ENCODE measurements at places on chromosomes 16 and 17. TPM values are rescaled to one million over a fixed set of nuclear protein-coding genes. Genes with fewer than 3 reads are reported as not detected.
A peak's percentile ranks its signal among the peaks of the same experiment; 100 is the strongest.

Gene CD300H
- total RNA-seq = not detected

DNA sequence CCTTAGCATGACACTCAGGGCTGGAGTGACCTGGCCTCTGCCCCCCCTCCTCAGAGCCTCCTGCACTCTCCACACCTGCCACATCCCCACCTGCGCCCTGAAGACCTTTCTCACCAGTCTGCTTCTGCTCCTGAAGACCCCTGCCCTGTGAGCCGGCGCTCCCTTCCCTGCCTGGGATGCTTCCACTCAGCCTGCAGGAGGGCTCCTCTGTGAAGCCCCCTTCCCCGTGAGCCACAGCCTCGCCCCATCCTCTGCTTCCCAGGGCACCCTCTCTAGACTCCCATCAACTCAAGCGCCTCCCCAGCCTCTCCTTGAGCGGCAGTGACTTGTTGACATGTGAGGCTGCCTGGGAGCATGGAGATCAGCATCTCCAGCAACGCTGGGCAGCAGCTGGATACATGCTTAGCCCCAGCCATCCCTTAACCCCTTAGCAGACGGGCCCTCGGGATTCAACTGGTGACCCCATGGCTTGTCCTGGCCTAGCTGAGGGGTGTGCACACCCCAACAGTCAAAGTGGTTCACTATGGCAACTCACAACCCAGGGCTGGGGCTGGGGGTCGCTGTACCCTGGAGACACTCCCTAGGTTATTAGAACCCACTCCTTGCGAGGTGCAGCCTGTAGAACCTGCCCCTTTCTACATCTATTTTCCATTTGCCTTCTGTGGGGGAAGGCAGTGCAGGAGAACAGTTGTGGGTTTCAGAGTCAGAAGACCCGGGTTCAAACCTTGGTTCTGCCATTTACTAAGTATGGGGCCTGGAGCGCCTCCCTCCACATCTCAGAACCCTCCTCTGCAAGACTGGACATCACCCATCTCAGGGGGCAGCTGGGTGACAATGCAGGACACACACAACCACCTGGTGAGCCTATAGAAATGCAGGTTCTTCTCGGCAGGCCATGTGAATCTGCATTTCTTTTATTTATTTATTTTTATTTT lies 21.5 kb downstream of the TMEM235 start:
- no peak for DNase-seq

DNA sequence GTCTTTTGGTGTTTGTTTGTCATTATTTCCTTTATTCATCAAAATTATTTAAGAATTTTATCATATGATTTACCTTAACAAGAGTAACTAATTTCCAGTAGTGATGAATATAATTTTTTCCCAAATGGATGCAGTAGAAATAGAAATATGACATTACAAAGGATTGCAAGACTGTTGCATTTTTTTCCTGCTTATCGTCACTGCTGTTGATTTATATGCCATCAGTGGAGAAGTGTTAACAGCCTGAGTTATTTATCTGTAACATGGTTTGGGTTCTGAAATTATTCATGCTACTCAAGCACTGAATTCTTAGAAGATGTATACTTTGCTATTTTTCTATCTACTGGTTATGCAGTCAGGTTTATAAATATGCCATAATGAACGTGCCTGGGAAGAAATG lies 68.6 kb downstream of the TMEM100 start:
- DNase-seq = no peak

Gene DCAF7
- 48.8 TPM for total RNA-seq

- no peak for DNase-seq
These were observed 1.4 kb upstream of the CPPED1 start for GRCh38 chr16:12805066-12805465.

- DNase-seq = no peak
These were observed at the start of gene CD300E for GRCh38 chr17:74623693-74624093. Gene CD300E, minus strand, starts transcription at chr17:74623738. Its CDS starts 117 bp downstream, at chr17:74623621.

DNA sequence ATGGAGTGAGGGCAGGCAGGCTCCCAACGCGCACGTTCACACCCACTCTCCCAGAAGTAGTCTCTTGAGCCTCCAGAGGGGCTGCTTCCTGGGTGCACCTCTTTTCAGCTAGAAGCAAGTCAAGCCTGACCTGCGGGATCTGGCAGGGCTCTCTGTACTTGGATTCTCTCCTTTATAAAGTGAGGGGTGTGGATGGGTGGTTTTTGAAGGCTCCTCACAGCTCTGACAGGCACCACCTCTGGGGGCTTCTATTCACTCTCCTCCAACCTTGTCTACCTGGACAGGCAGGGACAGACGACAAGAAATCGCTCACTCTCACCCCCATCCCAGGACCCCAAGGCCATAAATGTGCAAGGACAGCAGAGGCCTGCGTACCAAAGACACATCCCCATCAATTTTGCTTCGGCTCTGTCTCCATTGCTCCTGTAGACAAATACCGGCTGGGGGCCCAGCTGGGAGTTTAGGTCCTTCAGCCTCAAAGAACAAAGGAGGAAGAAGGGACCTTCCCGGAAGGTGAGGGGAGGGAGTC lies 814 bp upstream of the DYNLL2 start:
- DNase-seq = peak; percentile 19

DNA sequence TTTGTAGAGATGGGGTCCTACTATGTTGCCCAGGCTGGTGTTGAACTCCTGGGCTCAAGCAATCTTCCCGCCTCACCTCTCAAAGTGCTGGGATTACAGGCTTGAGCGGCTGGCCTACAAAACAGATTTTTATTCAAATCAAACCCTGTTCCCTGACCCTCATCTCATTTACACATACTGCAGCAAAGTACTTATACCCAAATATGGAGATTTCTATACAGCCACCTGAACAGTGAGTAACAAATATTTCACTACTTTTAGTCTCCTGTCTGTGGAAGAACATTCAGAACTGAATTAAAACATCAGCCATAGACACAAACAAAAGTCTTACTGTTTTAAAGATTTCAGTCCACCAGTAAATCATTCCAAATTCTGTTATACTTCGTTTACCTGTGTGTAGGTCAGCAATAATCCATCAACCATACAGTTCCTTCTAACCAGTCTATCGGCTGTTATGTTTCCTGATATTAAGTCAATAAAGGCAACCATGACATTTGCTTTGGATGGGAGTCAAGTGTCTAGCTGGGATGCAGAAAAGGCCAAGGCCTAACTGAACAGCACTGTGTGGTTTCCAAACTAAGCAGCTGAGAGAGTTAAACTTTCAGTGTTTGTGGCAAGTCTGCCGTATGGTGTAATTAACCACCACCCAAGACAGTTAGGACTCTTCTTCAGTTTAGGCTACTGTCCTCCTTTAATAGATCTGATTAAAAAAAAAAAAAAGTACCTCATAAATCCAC lies 22.3 kb downstream of the ERN1 start:
- DNase-seq = peak; percentile 47

DNA sequence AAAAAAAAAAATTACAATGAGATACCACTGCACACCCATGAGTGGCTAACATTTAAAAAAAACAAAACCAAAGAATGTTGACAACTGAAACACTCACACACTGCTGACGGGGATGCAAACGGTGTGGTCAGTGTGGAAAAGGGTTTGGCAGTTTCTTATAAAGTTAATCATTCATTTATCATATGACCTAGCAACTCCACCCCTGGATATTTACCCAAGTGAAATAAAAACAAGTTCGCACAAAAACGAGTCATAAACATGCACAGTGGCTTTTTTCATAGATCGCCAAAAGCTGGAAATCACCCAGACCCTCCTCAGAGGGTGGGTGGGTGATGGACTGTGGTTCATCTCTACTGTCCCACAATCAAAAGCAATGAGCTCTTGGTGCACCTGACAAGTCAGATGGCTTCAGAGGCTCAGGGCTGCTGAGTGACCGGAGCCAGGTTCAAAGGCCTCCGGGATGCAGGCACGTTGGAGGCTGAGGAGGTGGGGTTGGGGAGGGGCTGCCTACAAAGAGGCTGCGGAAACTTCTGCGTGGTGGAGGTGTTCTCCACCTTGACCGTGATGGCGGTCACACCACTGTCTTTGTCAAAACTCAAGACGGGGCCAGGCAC lies 14.2 kb downstream of the RAB40B start:
- DNase-seq = no peak

Gene CNGB1
- total RNA-seq = not detected

Gene SGCA
- total RNA-seq = 0.44 TPM

Gene SLC9A5
- total RNA-seq = 1.1 TPM

Gene CD79B
- not detected for total RNA-seq

- DNase-seq = no peak
These were observed 4.0 kb upstream of the HSBP1 start for GRCh38 chr16:83803811-83804210.

Gene PKMYT1
- total RNA-seq = 2.9 TPM

Gene CDH16
- not detected for total RNA-seq

GRCh38 chr16:47977802-47978201 lies 178.0 kb downstream of the ABCC12 start:
- DNase-seq = no peak

DNA sequence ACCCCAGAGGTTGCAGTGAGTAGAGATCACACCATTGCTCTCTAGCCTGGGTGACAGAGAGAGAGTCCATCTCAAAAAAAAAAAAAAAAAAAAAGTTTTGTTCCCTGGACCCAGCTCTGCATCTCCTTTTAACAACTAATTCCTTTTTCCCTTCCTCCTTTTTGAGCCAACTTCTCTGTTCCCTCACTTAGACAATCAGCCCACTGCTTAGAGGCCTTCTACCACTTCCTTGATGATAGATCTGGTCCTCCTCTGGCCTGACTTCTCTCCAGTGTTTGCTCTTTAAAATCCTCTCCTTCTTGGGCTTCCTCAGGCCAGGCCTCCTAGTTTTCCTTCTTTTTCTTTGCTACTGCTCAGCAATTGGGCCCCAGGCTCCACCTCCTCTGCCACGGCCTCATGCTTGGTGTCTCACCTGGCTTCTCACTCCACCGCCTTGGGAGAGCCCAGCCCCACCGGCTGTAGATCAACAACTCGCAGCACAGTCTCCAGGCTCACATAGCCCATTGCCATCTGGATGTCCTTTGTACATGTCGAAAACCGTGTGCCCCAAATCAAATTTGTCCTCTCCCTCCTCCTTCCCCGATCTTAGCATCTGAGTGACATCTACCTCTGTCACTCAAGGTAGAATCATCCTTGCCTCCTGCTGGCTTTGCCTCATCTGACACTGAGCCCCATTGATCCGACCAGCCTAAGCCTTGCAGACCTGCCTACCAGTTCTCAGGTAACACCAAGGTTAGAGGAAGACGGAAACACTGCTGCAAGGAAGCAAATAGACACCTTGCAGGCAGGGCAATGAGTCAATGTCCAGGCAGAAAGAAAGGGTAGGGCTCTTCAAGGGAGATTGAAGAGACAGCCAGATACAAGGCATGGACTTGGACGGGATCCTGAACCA lies 17.4 kb downstream of the ARHGAP27 start:
- DNase-seq = no peak

Data from adrenal gland (tissue), 19 donors.